ENCODE measurements at places on chromosomes 1 and 21.

DNA sequence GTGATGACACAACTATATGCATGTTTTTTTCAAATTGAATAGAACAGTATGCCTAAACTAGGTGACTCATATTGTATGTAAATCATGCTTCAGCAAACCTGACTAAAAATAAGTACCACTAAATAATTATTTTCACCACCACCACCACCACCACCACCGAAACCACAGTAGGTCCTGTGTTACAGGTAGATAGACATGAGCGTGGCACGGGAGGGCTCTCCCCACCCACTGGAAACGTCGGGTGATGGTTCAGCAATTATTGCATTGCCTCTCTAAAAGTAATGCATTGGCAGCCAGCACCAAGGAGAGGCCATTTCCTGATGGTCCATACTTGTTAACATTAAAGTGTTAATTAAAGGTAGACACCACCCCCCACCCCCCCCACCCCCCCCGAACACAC, 297.0 kb upstream of the NCAM2 start:
- no peak for DNase-seq

DNA sequence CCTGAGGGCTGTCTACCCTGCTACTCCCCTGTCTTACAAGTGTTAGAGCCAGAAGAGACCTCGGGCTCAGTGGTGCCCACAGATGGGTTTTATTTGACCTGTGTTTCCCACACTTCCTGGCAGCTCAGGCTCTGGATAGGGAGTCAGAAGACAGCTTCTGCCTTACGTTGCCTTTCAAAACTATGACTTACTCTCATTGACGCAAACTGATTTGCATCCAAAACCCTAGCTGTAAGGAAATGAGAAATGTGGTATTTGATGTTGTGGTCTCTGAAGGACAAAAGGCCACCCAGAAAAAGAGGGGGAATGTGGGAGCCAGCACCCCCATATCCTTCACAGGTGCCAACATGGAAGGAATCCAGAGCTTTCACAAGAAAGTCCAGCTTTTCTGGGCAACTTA, 180.2 kb downstream of the ATG4C start:
- no peak for DNase-seq

- DNase-seq, result no peak
Measured at GRCh38 chr1:39122056-39122455, 82.4 kb upstream of the MACF1 start.

GRCh38 chr1:155099331-155099730, 20.7 kb downstream of the EFNA3 start:
- DNase-seq, result no peak

DNA sequence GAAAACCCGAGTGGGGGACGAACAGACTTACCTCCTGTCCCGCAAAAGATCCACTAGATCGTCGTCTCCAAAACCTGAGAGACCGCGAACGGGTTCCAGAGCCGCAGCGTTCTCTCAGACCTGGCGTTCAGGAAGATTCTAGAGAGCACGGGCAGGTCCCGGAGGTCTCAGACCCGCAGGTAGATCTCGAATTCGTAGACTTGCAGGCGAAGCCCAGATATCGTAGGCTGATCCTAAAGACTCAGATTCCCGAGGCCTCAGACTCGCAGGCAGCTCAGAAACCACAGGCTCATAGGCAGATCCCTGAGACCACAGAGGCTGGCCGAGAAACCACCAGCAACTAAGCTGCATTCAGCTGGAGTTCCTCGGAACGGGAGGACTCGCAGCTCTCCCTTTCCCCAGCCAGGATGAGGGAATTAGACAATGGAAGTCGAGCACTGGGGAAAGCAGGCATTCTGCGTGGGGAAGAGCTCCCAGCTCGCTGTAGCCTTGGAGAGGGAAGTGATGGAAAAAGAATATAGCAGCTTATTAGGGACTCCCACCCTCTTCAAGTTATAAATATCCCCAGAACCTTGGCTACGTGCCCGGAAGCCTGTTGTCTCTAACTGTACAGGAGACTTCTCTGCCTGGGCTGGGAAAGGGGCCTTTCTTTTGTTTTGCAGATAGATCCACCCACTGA, at the start of gene ZNF436:
TSS of gene ZNF436 (minus strand) at position 502 of the 679 bp plus-strand sequence. CDS start 1,831 bp downstream, outside the sequence.
- DNase-seq, result peak; percentile 93

DNA sequence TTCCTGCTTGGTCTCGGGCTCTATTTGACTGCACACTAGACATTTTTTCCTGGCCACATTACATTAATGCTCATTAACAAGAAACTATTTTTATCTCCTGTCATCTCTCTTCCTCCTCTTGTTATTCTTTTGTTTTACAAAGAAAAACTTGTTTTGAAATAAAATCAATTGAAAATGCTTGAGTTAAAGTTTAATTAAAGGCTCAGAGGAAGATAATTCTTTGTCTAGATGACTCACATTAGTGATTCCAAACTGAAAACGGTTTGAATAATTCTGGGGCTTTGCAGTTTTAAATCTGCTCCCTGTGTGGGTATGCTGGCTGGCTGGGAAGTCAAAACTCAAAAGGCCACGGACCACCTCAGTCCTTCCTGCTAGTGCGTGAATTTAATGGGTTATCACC, 29.6 kb downstream of the RGS5 start:
- DNase-seq, result no peak

GRCh38 chr1:210483821-210484220, 155.1 kb downstream of the HHAT start:
- DNase-seq, result no peak

DNA sequence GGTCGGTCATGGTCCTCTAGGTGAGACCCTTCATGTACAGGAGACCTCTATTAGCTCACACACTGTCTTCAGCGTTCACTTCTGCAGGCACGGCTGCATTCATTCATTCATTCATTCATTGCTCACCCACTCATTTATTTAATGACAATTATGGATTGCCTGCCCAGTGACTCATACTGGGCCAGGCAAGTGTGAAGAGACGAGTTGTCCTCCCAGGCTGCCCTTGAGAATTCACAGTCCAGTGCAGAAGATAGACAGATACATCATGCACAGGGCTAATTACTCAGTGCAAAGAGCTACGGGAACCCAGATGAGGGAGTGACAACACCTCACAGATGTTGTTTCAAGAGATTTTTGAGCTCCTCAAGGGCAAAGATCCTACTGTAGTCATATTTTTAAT, 248.4 kb downstream of the TNR start:
- DNase-seq, result no peak

GRCh38 chr1:159177272-159177907, 6.0 kb downstream of the CADM3 start:
- peak; percentile 60 for DNase-seq

DNA sequence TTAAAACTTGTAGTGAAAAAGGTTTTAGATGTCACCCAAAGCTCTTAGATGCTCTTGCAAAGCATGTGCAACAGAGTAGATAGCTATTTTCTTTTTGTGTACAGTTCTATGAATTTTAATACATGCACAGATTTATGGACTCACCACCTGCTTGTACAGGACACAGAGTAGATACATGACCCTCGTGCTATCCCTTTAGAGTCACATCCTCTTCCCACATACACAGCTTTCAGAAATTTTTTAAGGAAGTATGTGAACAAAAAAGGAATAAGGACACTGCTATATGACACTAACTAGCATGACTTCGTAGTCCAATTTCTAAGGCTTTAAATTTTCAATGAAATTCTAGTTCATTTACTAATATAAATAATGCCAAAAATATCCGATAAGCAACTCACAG, 60.9 kb downstream of the ABL2 start:
- no peak for DNase-seq

GRCh38 chr1:52970149-52970548, 43.1 kb downstream of the SCP2 start:
- no peak for DNase-seq

DNA sequence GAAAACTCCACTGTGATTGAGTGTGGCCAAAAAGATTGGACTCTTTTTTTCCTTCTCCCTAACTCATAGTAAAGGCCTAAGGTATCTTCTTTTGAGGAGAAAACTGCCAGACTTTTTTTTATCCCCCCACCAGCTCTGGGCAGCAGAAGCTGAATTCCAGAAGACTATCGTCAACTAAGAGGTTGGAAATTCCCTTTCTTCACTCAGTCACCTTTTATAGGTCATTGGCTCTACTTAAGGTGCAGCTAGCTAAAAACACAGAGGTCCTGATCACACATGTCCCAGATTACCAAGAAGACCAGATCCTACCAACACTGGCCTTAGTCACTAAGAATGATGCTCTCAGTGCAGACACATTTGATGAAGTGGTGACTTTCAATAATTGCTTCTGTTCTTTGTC, 1441.2 kb downstream of the PLA2G4A start:
- no peak for DNase-seq

DNA sequence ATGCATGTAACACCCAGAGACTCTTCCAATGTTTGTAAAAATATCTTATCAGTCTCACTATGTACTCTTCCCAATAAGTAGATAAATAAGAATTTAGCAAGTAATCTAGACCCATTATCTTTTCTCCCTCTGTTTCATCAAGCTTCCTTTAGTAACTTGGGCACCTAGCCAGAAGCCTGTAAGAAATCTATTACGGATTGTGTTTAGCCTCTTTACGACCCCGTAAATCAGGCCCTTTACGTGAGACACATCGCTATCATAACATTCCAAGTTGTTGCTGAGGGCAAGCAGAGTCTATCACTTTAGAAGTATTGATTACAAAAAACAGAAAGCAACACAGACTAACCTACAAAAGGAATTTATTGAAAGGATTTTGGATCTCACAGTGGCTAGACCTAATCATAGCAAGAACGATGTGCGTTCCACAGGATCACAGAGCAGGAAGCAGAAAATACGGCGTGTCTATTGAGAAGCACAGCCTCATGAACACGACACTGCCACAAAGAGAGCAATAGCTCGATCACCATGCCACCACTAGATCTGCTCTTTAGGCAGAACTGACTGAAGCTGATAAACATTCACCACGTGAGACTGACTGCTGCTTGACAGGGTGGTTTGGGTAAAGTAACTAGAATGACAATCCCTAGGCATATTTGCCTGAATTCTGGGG, 922.1 kb downstream of the AMY1C start:
- no peak for DNase-seq

- DNase-seq, result no peak
Measured at GRCh38 chr1:154747380-154747739, 122.7 kb downstream of the KCNN3 start.

- DNase-seq, result no peak
Measured at GRCh38 chr1:200154069-200154767, 126.7 kb downstream of the NR5A2 start.

DNA sequence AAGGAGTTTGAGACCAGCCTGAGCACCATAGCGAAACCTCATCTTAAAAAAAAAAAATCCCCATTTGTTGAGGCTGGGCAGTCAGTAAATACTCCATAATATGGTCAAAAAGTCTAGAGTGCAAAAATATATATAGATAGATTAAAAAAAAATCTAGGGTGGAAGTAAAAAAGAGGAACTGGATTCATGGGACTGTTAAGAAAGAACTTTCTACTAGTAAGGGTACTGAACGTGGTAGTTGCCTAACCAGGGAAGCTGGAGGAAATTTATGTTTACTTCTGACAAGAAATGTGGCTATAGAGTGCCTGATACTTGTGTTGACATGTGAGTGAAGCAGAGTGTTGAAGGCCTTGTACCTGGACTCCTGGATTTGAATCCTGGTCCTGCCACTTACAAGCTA, 265.9 kb upstream of the FAM78B start:
- no peak for DNase-seq

GRCh38 chr1:198701766-198702539, 63.1 kb downstream of the PTPRC start:
- no peak for DNase-seq

DNA sequence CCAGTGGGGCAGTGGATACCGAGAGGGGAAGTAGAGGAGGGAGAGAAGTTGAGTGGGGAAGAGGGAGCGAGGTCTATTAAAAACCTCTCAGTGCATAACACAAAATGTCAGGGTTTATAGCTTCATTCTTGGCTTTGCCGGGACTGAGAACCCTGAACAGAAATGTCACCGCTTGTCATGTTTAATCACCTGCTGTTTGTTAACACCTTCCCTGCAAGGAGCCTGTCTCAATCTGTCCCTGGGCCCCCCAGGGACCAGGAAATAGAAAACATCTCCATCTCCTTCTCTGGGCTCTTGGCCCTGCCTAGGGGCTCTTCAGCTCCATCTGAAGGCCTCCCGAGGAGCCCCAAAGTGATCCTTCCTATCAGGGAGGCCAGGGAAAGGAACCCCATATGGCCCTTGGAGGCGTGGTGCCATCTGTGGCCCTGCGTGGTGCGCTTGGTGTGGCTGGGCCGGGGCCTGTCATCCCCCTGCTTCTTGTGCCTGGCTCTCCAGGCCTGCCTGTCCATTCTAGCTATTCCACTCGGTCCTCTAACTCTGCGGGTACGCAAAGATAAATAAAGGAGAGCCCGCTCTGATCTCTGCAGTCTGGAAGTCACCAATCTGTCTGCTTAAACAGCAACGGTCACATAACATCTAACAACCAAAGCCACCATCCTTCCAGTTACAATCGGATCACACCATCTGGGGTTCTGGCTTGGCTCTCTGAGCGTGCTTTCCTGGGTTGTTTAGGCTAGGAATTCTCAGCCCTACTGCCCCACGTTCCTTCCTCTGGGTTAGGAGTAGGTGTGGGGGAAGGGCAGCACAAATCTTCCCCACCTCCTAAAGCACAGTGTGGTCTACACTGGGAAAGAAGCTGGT, 113.8 kb downstream of the CASZ1 start:
- DNase-seq, result no peak

DNA sequence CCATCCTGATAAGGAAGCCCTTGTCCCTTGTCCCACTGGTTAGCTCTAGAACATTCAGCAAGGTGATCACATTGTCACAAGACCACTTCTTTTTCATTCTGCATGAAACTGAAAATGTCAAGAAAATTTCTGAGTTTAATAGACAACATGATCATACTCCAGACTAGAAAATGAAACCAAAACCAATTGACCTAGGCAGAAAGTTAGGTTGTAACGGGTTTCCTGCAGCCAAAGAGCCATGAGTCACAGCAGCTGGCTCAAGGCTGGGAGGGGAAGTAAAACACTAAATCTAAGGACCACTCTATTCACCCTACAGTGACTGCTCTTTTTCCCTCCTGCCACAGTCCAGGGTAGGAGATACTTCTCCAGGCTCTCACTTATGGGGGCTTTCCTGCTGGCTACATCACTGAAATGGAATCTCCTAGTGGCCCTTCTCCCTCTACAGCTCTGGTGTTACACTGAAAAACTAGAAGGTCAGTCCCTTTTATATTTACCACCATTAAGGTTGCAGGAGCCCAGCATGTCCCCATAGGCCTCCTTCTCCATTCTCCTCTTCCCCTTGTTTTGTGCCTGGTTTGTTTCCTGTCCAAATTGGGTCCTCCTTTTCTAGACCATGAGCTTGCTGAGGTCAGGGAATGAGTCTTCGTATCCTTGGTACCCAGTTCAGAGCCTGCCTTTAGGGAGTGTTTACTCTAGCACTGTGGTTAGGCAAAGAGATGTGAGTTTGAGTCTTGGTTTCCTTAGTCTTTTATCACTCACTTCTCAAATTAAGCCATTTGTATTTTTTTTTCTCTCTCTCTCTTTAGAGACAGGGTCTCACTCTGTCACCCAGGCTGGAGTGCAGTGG, 236.5 kb upstream of the JUN start:
- DNase-seq, result no peak

DNA sequence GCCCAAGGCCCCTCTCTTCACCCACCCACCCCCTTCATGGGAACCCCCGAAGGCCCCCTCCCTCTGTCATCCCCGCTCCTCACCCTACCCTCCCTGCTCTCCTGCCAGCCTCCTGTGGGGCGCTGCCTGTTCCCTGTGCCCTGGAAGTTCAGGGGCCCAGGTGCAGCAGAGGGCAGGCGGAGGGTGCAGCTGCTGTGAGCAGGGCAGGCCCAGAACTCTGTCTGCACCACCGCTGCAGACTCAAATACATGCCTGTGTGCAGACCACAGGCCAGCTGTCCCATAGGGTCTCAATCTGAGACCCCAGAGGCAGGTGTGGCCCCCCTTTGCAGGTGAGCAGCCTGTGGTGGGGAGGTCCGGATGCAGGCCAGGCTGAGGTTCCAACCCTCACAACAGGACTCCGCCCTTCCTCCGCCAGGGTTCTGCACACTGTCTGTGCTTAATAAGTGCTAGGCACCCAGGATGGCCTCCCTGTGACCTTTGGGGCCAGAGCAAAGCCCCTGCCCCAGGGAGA, 62.5 kb downstream of the WNT9A start:
- DNase-seq, result peak; percentile 34

All from left hindlimb (tissue), 1 donor.